Osteoblast (primary cell): ENCODE measurements at places on chromosomes 2 and 18.

DNA sequence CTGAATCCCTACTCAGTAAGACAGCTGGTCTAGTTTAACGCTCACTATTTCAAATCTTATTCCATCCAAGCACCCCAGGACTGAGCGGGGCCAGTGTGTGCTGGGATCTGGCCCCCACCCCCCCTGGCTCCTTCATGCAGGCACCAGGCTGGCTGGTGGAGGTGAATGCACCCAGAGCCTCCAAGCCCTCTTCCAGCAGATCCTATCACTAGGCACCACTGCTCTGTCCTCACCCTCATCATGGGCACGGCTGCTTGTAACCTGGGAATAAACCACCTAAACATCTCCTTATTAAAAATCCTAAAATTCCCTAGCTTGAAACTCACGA lies 194.3 kb downstream of the ARL4C start:
- no peak overlapping the region for H3K27ac ChIP-seq
- DNase-seq: no peak
- no peaks in the 10 kb centered on the region for H3K27me3 ChIP-seq
- H3K4me3 ChIP-seq: no peak overlapping the region
- H3K4me1 ChIP-seq: peaks cover 15% of the 10 kb centered on the region

DNA sequence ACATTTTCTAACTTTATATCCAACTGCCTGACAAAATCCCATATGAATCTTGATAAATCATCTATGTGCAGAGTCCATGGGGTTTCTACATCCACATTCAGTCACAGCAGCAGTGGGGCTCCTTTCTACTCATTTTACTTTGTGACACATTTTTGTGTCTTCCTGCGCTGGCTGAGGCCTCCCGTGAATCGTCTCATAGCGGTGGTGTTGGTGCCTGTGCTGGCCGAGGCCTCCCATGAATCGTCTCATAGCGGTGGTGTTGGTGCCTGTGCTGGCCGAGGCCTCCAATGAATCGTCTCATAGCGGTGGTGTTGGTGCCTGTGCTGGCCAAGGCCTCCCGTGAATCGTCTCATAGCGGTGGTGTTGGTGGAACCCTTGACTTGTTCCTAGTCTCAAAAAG lies 17.0 kb downstream of the SNED1 start:
- no peaks in the 10 kb centered on the region for H3K27me3 ChIP-seq
- H3K27ac ChIP-seq: no peak overlapping the region
- H3K36me3 ChIP-seq: peaks cover 2% of the 10 kb centered on the region
- H3K4me1 ChIP-seq: peaks cover 2% of the 10 kb centered on the region
- peak; percentile 13 for DNase-seq

DNA sequence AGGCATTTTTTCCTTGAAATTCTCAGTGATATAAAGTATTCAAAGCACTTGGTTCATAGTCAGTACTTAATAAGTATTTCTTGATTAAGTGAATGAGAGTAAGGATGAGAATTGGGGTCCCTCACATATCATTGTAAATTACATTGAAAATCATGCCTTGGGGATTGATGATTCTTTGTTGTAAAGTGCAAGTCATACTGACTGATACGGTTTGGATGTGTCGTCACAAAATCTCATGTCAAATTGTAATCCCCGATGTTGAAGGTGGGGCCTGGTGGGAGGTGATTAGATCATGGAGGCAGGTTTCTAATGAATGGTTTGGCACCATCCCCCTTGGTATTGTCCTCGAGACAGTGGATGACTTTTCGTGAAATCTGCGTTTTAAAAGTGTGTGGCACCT lies 385.9 kb downstream of the DLGAP1 start:
- H3K4me3 ChIP-seq: no peak overlapping the region
- no peaks in the 10 kb centered on the region for H3K36me3 ChIP-seq
- H3K27ac ChIP-seq: no peak overlapping the region
- H3K4me1 ChIP-seq: no peaks in the 10 kb centered on the region
- DNase-seq: no peak
- H3K27me3 ChIP-seq: no peaks in the 10 kb centered on the region

- H3K4me1 ChIP-seq: no peaks in the 10 kb centered on the region
- no peak for DNase-seq
- no peaks in the 10 kb centered on the region for H3K36me3 ChIP-seq
- no peak overlapping the region for H3K4me3 ChIP-seq
- H3K27me3 ChIP-seq: peaks cover 44% of the 10 kb centered on the region
These were observed 57.6 kb downstream of the DPYSL5 start for GRCh38 chr2:26905341-26906198.

DNA sequence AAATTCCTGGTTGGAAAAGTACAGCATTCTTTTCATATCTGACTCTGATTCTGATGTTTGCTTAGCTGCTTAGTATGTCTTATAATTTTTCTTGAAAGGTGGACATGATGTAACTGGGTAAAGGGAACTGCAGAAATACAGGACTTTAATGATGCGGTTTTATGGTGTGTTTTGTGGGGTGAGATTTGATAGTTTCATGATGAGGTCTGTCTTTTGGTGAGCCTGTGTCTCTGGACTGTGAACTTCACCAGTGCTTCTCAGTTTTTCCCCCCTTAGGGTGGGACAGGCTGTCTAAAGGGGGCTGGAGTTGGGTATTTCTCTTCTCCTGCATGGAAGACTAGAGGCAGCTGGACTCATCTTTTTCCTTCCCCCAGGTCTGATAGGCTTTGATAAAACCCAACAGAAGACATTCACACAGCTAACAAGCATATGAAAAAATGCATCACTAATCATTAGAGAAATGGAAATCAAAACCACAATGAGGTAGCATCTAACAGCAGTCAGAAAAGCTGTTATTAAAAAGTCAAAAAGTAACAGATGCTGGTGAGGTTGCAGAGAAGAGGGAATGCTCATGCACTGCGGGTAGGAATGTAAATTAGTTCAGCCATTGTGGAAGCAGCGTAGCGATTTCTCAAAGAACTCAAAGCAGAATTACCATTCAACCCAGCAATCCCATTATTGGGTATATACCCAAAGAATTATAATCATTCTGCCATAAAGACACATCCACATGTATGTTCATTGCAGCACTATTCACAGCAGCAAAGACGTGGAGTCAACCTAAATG lies 77.6 kb downstream of the EPC2 start:
- no peaks in the 10 kb centered on the region for H3K27me3 ChIP-seq
- no peaks in the 10 kb centered on the region for H3K4me1 ChIP-seq
- H3K27ac ChIP-seq: no peak overlapping the region
- DNase-seq: no peak
- no peak overlapping the region for H3K4me3 ChIP-seq
